ENCODE measurements at places on chromosomes 7 and 10. TPM values are rescaled to one million over a fixed set of nuclear protein-coding genes. Genes with fewer than 3 reads are reported as not detected.

Gene ZNF117
- 6.1 TPM for total RNA-seq

Gene COMTD1
- total RNA-seq = 26.8 TPM

Gene AQP1
- total RNA-seq = 89.4 TPM

Gene SCART1
- 10.1 TPM for total RNA-seq

Gene RADIL
- total RNA-seq = 1.8 TPM

Gene GNGT1
- not detected for total RNA-seq

Gene NOS3
- 6.1 TPM for total RNA-seq

Gene RFC2
- 21.9 TPM for total RNA-seq

Gene ZP3
- total RNA-seq = 0.80 TPM

Gene ZCCHC24
- 51.2 TPM for total RNA-seq

Gene ZNF804B
- not detected for total RNA-seq

Gene OR2A1
- total RNA-seq = not detected

Gene TDRD1
- total RNA-seq = not detected

Gene ELN
- total RNA-seq = 93.4 TPM

Gene LLCFC1
- 6.4 TPM for total RNA-seq

Gene ADCY1
- total RNA-seq = 4.5 TPM

Gene SH3PXD2A
- 14.2 TPM for total RNA-seq

Gene ASZ1
- total RNA-seq = not detected

Gene MEPCE
- 24.2 TPM for total RNA-seq

Gene CYP26C1
- total RNA-seq = 0.09 TPM

Gene C1GALT1
- 16.1 TPM for total RNA-seq

Gene PDGFA
- total RNA-seq = 40.4 TPM

Gene CALY
- total RNA-seq = 9.4 TPM

Gene CTAGE4
- total RNA-seq = 1.4 TPM

Gene OSBPL3
- 3.1 TPM for total RNA-seq

Gene AGR3
- total RNA-seq = not detected

Gene CARD11
- 2.4 TPM for total RNA-seq

Gene HOXA10
- 65.6 TPM for total RNA-seq

Gene CRHR2
- 0.17 TPM for total RNA-seq

Gene PLPP4
- total RNA-seq = 0.27 TPM

Gene ATP5MK
- 206 TPM for total RNA-seq

All from prostate gland (tissue), 2 donors.